Esophagus squamous epithelium (tissue), 5 donors: ENCODE measurements at places on chromosomes 16 and 17.

DNA sequence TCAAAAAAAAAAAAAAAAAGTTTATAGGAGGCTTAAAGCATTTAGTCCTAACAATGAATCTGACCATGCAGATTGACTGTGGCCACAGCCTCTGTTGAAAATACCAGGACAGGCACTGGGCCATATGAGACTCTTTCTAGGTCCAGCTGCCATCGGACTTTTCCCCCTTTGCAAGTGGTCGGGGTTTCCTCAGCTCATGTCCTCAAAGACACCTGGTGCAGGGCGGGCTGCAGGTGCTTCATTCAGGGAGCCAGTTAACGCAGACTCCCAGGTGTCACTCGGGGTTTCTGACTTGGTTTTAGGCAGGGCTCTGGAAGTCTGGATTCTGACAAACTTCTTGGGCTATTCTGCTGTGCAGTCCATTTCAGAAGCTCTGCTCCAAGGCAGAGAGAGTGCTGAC is 20.9 kb downstream of the ELAC2 start:
- no peak for DNase-seq

GRCh38 chr16:57999971-58000705 is at the start of gene ZNF319:
TSS of gene ZNF319 (minus strand) at chr16:58000672. CDS start at chr16:57998265, 2,407 bp downstream.
- DNase-seq, result no peak

- no peak for DNase-seq
Observed at GRCh38 chr17:79046916-79047280, 22.9 kb downstream of the C1QTNF1 start.

GRCh38 chr17:2011411-2012371 is 13.4 kb downstream of the RTN4RL1 start:
- DNase-seq, result no peak

DNA sequence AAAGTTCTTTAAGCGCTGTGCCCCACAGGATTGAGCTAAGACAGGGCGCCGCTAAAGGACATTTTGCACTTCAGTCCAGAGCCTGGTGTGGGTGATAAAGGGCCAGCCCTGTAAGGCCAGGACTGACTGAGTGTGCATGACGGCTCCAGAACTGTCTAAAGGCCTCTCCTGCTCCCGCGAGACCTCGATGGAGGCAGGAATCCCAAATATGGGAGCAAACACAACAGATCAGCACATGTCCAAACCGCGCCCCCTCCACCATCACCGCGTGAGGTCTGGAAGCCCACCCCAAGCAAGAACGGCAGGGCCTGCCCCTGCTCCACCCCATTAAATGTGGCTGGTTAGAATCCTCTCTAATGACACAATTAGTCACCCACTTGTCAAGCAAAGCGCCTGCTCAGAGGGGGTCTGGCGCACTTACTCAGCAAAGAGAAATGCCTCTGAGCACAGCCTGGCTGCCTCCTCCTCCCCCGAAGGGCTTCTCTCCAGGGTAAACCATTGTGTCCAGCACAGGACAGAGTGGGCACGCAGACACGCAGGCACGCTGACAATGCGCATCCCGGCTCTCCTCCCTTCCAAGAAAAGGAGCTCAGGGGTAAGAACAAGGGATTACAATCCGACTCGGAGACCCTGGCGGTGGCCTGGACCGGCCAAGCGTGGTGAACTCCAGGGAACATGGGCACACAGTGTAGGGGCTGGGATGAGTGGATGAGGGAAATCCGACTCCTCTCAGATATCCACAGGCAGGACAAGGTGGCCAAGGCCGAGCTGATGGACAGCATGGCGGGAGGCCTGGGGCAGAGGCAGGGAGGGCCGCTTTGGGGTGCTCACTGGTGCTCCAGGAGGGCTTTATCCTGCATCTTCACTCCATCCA is 1.5 kb downstream of the MXRA7 start:
- DNase-seq, result no peak

- DNase-seq, result no peak
Observed at GRCh38 chr16:88602091-88602490, 31.9 kb downstream of the ZC3H18 start.

DNA sequence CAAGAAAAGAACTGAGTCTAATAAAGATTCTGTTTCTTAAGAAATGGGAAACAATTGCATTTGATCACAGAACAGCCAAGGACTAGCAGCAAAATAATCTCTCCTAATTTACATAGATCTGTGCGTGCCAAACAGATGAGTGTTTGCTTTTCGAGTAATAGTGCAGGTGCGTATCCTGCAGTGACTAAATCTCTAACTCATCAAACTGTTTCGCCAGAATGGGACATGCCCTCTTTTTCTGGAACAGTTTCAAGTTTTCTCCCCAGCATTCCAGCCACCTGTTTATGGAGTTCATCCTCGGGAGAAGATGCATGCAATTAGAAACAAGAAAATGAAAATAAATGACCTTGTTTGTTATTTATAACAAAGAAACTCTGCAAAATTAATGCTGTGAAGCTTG is 5.7 kb upstream of the TOX3 start:
- DNase-seq, result no peak

DNA sequence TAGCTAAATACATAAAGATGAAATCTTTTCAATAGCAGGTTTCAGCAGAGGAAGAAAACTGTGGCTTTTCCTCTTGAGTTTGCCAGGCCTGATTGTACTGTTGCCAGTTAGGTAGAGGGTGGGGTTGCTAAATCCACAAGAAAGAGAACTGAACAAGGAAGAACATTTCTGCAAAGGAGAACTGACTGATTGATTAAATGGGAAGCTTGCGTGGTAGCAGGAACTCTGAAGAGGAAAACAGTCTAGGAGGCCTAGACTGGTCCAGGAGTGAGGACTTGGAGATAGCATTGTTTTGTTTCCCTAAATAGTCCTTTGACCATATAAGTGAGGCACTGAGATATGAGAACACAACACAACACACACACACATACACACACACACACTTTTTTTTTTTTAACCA is 18.8 kb downstream of the LRRC36 start:
- no peak for DNase-seq

- no peak for DNase-seq
Observed at GRCh38 chr17:63420868-63421680, 25.0 kb downstream of the CYB561 start.

- no peak for DNase-seq
Observed at GRCh38 chr17:7922845-7923628, 6.6 kb downstream of the KCNAB3 start.
